Hepatocyte (in vitro differentiated cells): ENCODE measurements at places on chromosomes 3 and 15.
A peak's percentile ranks its signal among the peaks of the same experiment; 100 is the strongest.

DNA sequence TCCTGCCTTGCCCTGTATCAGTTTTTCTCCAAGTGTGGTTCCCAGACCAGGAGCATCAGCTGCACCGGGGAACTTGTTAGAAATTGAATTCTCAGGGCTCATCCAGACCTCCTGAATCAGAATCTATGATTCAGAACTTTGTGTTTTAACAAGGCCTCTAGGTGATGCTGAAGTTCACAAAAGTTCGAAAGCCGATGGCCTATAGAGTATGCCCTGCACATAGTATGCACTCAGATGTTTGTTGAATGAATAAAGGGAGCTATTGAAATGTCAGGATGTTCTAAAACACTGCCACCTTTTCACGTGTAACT lies 664 bp upstream of the LARP6 start:
- no peak for DNase-seq

- no peak for DNase-seq
Measured at GRCh38 chr3:171833789-171834460, 9.2 kb upstream of the TMEM212 start.

GRCh38 chr3:102378216-102378615 lies 56.6 kb upstream of the ZPLD1 start:
- DNase-seq = no peak

GRCh38 chr3:24545887-24546286 lies 51.2 kb upstream of the THRB start:
- DNase-seq = no peak

- DNase-seq = no peak
Measured at GRCh38 chr3:111282024-111282423, 210.4 kb downstream of the NECTIN3 start.

DNA sequence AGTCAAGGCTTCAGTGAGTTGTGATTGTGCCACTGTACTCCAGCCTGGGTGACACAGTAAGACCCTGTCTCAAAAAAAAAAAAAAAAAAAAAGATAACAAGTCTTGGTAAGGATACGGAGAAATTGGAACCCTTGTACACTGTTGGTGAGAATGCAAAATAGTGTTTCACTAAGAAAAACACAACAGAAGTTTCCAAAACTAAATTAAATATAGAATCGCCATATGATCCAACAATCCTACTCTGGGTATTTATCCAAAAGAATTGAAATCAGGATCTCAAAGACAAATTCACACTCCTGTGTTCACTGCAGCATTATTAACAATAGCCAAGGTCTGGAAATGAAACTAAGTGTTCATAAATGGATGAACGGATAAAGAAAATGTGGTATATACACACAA lies 149.4 kb downstream of the ERC2 start:
- no peak for DNase-seq

DNA sequence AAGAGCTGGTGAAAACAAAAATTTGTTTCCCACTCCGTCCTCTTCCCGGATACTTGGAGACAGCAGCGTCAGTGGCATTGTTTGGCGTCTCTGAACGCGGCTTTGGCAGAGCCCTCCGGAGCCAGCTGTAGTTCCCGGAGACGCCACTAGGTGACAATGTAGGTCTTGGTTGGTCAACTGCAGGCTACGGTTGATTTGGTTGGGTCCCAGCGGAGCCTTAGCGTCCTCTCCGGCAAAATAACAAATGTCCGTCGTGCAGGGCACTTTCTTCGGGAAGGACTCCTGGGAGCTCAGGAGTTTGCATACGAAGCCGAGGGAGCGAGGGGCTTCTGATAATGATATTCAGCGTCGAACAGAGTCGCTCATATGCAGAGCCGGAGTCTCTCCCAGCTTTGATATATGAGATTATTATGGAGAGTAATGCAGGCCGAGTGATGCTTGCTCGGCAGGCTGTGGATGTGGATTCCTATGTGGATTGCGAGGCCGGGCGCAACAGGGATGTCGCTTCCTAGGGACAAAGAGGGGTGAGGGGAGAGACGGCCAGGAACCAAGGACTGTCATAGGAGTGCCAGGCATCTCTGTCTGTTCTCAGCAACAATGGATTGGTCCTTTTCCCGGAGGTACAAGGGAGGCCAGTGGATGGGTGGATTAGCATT lies 74.8 kb downstream of the IL20RB start:
- peak; percentile 92 for DNase-seq

DNA sequence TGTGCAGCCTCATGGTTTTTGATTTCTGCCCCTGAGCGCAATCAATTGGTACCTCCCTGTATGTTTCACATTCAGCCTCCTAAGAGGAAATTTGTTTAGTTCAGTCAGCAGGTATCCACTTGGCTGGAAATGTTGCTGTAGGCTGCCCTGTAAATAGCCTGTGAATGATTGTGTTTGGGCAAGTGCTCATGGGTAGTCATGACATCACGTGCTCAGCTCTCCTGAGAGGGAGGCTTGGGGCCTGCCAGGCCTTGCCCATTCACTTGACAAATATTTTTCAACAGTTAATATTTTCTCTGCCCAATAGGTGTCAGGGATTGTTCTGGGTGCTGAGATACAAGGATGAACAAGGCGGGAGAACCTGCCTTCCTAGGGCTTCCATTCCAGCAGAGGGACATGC lies 13.3 kb downstream of the HRH1 start:
- DNase-seq = no peak

DNA sequence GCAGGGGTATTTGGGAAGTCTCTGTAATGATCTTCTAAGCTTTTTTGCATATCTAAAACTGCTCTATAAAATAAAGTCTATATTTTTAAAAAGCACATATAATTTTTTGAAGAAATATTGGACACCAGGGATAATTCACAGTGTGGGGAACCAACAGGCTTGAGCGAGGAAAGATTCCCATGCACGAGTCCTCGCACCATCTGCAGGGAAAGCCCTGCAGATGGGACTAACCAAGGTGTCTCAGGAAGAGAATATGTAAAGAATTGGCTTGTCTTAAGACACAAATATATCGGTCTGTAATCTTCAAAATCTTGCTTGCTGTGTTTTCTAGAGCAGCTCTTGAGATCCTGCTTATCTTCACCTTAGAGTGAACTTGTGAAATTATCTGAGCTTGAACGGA lies 77.2 kb upstream of the SEMA6D start:
- DNase-seq = no peak

DNA sequence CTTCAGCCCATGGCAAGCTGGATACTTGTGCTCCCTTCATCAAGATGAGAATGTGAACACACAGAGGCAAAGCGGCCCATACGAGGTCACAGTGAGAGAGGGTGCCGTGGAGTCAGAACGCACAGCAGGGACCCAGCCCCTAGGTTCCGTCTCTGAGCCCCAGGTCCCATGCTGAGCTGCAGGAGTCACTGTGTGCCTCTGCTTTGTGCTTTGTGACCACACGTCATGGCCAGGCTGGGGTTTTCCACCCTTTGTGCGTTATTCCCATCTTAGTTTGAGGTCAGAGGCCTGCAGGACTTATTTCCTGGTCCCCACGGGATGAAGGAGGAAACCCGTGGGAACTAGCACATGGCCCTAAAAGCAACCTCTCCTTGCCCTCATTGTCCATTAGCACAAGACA lies 140.3 kb downstream of the TJP1 start:
- no peak for DNase-seq

GRCh38 chr3:194269610-194270145 lies 81.5 kb downstream of the CPN2 start:
- DNase-seq = peak; percentile 37

GRCh38 chr15:60735559-60736047 lies 256.7 kb upstream of the ICE2 start:
- DNase-seq = peak; percentile 28

- DNase-seq = no peak
Measured at GRCh38 chr3:183227586-183227985, 25.5 kb upstream of the B3GNT5 start.

- DNase-seq = no peak
Measured at GRCh38 chr15:27235161-27235560, 264.2 kb downstream of the GABRG3 start.

GRCh38 chr3:184590795-184591194 lies 29.2 kb downstream of the EPHB3 start:
- DNase-seq = no peak

DNA sequence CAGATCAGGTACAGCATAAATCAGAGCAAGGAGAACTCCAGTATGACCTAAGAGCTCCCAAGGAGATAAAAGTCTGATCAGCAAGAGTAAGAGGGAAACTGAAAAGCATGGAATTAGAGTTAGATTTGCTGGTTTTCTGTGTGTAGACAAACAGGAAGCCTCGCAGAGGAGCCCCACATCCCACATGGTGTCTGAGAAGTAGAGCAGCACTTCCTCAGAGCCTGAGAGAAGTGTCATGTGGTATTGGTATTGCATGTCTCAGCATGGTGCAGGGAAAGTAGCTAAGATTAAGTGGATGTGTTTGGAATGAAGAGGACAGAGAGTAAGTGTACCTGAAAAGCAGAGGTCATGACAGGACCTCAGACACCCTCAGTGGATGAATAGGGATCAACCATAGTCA lies 175.4 kb upstream of the GBE1 start:
- no peak for DNase-seq

GRCh38 chr15:52100807-52101442 lies 11.7 kb downstream of the BCL2L10 start:
- peak; percentile 66 for DNase-seq

DNA sequence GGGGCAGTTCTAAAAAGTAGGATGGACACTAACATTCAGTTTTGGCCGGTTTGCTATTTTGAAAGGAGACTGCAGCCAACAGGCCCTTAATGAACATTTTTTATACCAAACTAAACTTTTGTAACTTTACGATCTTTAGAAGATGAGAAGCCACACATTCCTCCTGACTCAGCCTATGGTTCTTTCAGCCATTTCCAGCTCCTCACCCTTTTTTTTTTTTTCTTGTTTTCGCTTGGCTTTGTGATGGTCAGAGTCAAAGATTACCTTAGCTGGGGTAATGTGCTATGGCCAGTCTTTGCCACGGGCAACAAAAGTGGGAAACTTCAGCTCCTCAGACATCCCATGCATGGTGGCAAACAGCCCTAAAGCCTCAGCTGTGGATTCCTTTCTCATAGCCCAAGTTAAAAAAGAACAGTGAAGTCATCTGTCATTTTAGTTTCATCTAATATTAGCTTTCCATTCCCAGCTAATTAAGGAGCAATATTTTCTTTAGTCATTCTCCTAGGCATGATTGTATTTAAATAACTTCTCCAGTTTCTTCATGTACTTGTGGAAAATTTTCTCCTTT lies 368.7 kb downstream of the MFSD1 start:
- DNase-seq = no peak
